ENCODE measurements at places on chromosomes 16 and 17. TPM values are rescaled to one million over a fixed set of nuclear protein-coding genes. Genes with fewer than 3 reads are reported as not detected.

- DNase-seq: no peak
These were observed 26.5 kb upstream of the ALOX12 start for GRCh38 chr17:6969323-6969726.

- no peak for DNase-seq
These were observed 653.1 kb upstream of the SOX9 start for GRCh38 chr17:71467719-71468118.

DNA sequence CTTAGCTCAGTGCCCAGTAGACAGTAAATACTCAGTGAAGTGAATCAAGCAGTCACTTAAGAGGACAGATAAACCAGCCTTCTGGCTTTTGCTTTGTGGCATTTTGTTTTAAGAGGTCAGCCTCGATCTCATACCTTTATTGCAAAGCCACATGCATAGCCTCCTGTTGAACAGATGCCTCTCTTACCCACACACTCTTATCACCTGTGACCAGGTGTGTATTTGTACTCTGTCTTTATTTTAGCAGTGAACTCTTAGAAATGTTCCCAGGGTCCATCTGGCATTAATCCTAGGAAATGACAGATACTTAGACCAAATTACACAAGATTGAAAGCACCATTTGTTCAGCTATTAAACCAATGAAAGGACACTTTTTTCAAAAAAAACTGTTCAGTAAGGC is 1426.5 kb downstream of the CDH11 start:
- no peak for DNase-seq

DNA sequence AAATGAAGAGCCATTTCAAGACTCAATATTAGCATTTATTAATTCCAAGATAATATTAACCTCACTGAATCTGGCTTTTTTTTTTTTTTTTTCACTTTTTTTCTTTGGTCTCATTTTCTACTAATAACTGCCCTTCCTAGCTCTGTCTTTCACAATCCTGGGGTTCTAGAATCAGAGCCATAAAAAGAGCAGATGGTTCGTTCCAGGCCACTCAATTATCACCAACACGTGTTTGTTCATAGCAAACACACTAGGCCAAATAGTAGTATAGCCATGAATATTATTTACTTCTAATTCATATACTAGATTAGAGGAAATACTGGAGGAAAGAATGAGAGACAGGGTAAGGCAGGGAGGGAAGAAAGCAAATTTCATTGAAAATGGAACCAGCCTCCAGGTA is 39.8 kb downstream of the TEX2 start:
- DNase-seq: no peak

- DNase-seq: no peak
These were observed 7.2 kb downstream of the SPACA3 start for GRCh38 chr17:32998887-32999228.

Gene SPATA22
- 1.1 TPM for polyA plus RNA-seq

Gene HSD17B1
- 2.7 TPM for polyA plus RNA-seq

Gene TMEM220
- 7.9 TPM for polyA plus RNA-seq
